Activated T-cell treated with anti-CD3 and anti-CD28 coated beads for 48 hours (primary cell): ENCODE measurements at places on chromosomes 7 and 10.

- no peak for DNase-seq
Measured at GRCh38 chr7:115297656-115298055, 375.8 kb downstream of the MDFIC start.

DNA sequence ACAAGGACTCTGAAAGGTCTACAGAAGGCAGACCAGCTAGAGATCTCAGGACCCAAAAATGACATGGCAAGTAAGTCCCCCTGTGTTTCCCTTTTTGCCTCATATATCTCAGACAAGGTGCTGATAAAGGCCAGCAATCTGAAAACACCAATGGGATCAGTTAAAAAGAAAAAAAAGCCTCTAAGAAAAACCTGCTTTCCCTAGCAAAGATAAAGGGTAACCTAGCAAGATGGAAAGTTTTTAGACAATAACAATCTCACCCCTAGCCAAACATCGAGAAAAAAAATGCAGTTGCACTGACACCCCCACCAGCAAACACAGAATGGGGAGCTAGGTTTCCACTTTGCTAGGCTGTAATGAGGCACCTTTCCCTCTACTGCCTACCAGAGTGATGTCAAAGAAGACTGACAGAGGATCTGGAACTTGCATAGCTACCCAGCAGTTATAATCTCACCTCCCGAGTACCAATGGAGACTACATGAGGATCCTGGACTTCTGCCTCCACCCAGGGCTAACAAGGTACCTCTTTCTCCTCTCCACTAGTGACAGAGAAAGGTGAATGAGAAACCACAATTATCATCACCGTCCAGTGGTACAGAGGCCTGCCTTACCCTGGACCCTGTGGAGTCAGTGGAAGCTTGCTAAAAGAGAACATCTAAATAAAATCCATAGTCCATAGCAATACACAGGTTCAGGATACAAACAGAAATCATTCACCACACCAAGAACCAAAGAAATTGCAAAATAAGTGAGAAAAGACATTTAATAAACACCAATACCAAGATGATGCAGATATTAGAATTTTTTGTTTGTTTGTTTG, 240.8 kb downstream of the ARHGAP12 start:
- DNase-seq: no peak

GRCh38 chr7:129470411-129470810, 31.9 kb upstream of the SMKR1 start:
- no peak for DNase-seq

- DNase-seq: no peak
Measured at GRCh38 chr10:3559527-3559926, 225.5 kb downstream of the KLF6 start.

DNA sequence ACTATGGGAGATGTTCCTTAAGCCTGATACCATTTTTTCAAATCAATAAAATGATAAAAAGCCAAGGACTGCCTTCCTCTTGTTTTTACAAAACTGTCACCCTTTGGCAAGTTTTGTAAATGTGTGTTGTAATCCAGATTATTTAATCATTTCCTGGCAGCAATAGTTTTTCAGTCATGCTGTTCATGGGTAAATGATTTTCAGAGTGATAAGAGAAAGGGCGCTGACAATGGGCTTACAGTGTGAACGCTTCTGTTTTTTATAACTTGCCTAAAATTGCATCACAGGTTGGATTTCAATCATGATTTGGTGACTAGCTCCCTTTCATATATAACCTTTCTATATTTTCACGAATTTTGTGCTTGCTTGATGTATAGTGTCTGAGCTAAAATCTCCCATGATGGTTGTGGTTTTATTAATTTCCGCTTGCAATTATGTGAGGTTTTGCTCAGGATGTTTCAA, 19.0 kb upstream of the DMBT1 start:
- no peak for DNase-seq

DNA sequence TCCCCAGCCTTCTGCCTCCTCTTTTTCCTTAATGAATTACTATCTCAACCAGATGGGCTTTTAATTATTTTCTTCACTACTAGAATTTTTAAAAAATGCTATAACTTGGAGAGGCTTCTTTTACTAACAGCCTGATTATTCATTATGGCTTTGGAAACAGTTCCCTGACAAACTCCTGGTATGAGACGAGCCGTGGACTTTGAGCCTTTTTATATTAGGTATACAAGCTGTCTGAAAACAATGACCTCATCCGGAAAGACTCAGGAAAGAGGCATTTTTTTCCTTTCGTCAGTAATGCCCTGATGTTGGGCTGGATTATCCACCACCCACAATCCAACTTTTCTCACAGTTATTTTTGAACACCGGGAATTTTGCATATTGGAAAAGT, 26.7 kb upstream of the ABLIM1 start:
- no peak for DNase-seq

DNA sequence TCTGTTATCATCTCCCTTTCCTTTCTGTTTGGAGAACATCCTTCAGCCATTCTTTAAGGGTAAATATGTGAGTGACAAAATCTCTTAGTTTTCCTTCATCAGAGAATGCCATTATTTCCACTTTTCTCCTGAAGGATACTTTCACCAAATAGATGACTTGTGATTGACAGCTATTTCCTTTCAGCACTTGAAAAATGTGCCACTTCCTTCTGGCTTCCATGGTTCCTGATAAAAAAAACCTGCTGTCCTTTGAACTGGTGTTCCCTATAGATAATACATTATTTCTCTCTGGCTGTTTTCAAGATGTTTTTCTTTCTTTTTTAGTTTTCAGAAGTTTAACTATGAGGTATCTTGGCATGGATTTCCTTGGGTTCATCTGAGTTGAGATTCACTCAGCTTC, 79.7 kb downstream of the TBXAS1 start:
- DNase-seq: no peak

DNA sequence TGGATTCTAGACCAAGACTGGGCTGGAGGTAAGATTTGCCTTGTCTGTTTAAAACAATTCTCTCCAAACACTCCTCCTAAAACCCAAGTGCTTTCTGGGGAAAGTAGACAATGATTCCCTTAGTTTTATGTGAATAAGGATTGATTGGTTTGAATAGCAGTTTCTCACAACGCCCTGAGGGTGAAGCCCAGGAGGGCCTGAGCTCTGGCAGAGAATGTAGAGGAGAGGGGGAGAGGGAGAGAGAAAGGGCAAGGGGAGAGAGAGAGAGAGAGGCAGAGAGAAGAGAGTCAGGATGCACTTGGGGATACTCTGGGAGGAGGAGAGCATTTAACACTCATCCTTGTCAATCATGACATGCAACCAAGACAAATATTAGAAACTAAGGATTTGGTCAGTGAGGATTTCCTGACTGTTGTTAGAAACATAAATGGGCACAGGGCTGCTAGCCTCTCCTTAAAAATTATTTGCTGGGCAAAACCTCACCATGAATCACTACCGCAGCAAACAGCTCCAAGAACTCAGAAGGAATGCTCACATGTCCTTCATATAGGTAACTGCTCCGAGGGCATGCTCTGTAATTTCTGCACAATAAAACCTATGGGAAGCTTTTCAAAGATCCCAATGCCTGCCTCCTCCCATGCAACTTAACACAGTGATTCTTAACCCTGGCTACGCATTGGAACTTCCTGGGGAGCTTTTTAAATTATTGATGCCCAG, 55.2 kb upstream of the RAPGEF5 start:
- DNase-seq: no peak

- no peak for DNase-seq
Measured at GRCh38 chr10:21508706-21509331, 16.7 kb downstream of the SKIDA1 start.

GRCh38 chr7:142847353-142847752, 7.5 kb upstream of the EPHB6 start:
- DNase-seq: no peak
